ENCODE measurements at places on chromosomes 12 and 14.

DNA sequence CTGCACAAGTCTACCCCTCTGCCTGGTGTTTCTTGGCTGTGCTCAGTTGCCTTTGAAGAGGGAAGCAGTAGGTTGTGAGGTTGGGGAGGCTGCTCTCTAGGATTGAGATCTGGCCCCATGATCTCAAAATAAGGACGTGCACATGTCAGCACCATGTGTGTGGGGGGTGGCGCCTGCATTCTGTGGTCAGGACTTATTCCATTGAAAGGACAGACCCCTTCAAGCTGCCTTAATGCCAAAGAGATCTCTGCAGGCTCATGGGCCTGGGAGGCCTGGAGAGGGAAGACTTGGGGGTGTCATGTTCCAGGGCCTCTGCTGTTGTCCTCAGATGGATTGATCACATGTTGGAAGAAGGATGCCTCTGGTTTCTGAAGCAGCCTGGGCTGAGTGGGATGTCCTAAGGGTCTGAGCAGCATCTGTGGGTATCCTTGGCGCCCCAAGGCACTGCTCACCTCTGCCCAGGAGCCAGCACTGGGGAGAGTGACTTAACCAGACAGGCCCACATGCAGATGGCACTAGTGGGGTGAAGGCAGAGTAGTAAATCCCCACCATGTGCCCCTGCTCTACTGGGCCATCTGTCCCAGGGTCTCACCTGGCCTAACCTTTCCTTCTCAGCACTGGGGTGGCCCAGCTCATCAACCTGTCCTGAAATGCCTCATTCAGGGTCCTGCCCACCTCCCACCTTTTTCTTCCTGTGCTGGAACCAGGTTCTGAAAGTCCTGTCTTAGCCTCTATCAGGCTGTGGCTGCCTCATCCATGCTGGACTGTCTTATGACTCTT, 118.9 kb downstream of the ADGRD1 start:
- no peak for DNase-seq

- DNase-seq = no peak
Measured at GRCh38 chr12:71870416-71870815, 30.9 kb downstream of the TBC1D15 start.

DNA sequence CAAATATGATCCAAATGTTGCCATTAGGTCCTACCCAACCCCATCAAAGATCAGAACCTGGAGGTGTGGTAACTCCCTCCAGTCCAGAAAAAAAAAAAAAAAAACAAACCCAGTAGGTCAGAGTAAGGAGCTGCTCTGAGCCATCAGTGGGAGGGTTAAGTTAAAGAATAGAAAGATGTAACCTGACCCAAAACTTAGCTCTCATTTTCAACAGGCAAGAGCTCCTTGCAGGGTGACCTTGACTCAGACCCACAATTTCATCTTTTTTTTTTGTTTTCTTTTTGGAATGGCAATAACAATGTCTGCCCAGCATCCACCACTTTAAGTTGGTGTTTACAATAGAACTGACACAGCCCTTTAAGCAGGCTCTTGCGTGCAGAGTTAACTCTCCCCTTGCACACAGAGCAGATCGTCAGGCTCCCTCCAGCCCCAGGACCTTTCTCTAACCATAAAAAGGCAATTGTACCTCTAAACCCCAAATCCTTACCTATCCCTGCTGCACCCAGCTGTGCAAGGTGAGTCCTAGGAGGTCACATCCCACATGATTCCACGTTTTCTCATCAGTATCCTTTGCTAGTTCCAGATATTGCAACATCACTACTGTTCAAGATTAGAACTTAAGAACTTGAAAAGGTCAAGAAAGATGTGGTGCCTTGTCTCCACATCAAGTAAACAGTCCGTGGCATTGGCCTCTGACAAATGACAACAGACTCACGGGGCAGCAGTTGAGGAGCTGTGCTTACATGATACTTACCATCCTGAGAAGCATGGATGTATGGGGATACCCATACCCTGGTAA, 178.6 kb upstream of the EEA1 start:
- DNase-seq = no peak

DNA sequence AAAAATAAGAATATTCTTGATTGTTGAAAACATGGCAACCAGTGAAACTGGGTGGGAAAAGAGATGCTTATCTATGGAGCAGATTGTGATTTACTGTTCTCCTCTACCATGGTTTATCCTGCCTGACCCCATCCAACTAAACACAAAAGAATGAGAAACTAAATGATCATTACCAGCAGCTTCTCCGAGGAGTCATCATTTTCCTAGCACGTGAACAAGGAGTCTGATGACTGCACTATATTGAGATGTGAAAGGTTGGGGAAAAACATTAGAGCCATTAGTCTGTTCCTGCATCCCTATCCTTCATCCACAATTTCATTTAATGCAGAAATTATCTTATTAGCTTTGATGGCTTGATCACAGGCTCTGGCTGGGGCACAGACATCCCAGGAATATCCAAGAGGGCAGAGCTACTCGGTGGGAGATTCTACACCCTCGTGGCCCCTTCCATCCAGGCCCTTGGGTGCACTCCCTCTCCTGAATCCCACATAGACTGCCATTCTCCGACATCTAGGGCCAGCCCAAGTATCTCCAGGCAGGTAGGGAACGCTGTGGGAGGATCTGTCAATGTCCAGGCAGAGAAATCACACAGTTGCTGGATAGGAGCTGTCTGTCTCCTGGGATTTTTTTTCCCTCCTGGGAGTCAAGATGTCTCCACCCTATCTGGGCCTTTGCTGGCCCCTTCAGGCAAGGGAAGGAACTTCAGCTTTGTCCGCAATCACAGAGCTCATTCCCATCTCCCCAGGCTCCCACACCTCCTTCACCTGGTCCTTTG, 43.3 kb upstream of the DHRS4 start:
- no peak for DNase-seq

DNA sequence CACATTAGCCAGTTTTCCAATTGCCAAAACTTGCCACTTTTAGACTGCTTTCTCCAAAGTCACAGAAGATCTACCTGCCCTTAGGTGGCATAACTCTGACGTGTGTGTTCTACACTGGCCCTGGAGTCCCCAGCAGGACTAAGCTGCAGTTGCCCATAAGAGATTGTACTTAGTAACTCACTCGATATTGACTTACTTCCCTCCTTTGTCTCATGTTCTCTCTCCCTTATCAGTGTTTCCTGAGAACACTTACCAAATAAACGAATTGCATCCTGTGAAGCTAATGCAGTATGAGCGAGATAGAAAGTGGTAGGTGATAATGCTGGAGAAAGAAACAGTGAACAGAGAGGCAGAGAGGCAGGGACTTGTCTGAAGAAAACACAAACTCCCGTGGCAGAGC, 117.2 kb downstream of the NUAK1 start:
- no peak for DNase-seq

GRCh38 chr14:54739514-54739913, 163.1 kb downstream of the GCH1 start:
- no peak for DNase-seq

GRCh38 chr12:96360550-96360949, 39.7 kb downstream of the CDK17 start:
- no peak for DNase-seq

Measured in thymus (tissue), 14 donors.